Anterior cingulate cortex (tissue), 58 donors: ENCODE measurements at places on chromosomes 11 and 22.

- DNase-seq = no peak
These were observed 83.0 kb downstream of the TRAF6 start for GRCh38 chr11:36427079-36427478.

- no peak for DNase-seq
These were observed 10.3 kb upstream of the CCDC86 start for GRCh38 chr11:60831501-60832079.

DNA sequence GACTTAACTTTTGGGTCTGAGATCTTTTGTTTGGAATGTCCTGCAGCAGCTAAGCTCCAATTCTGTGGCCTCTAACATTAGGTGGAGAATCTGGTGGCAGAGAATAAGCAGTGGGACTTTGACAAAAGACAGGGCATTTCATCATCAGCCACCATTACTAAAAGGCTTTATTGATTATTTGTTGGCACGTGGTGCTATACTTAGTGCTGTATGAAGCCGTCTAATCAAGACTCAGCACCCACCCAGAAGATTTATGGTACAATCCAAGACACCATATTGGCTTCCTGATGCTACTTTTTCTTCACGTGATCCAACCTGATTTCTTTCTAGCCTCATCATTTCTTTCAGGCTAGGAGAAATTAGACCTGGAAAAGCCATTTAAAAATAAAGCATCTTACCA is 80.7 kb upstream of the GRAMD1B start:
- no peak for DNase-seq

GRCh38 chr22:44244265-44244822 is 63.6 kb downstream of the PARVG start:
- no peak for DNase-seq

DNA sequence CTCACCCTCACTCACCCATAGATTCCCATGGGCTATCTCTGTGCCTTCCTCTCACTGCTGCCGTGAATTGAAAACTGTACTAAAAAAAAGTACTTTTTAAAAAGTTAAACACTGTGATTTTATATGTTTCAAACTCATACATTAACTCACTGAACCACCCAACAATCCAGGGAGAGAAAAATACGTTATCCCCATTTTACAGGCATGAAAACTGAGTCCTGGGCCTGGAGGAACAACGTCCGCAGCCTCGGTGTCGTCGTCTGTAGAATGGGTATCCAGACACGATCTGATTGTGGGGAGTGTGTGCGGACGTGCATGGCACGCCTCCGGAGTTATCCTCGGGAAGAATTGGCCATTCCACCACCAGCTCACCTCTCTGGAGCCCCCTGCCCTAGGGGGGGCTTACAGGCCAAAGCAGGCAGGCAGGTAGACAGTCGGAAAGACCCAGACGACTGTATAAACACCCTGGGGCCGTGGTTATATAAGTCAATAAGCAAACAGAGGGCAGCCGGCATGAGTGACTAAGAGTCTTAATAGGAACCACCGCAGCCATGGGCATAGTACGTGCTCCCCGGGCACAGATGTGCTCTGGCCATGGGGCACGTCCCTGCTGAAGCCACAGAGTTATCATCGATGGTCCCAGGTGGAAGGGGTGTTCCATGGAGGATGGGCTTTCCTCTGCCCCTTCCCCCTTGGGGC is 7.1 kb upstream of the PDGFB start:
- no peak for DNase-seq

- DNase-seq = no peak
These were observed 48.7 kb downstream of the IGLL1 start for GRCh38 chr22:23531283-23531956.

- no peak for DNase-seq
These were observed 6.6 kb downstream of the CERK start for GRCh38 chr22:46731246-46732040.

GRCh38 chr22:38418589-38418988 is 36.4 kb downstream of the KCNJ4 start:
- DNase-seq = no peak

- no peak for DNase-seq
These were observed 606.0 kb downstream of the BUD13 start for GRCh38 chr11:116166573-116167465.

DNA sequence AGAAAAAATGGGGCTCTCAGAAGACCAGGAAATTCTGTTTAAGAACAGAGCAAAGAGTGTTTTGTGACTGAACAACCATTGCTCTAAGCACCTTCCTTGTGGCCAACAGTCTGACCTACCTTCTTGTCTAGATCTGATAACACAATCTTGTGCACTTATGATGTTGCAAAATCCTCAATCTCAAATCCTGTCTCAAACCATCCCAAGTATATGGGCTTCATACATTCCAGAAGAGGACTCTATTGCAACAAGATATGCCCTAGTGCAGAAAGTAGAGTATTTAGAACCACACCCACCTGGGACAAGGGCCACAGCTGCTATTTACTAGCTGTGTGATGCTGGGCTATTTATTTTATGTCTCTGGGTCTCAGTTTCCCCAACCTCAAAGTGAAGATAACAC is 27.1 kb downstream of the RASSF10 start:
- no peak for DNase-seq

- DNase-seq = no peak
These were observed 25.2 kb upstream of the CLDN5 start for GRCh38 chr22:19549428-19549827.

DNA sequence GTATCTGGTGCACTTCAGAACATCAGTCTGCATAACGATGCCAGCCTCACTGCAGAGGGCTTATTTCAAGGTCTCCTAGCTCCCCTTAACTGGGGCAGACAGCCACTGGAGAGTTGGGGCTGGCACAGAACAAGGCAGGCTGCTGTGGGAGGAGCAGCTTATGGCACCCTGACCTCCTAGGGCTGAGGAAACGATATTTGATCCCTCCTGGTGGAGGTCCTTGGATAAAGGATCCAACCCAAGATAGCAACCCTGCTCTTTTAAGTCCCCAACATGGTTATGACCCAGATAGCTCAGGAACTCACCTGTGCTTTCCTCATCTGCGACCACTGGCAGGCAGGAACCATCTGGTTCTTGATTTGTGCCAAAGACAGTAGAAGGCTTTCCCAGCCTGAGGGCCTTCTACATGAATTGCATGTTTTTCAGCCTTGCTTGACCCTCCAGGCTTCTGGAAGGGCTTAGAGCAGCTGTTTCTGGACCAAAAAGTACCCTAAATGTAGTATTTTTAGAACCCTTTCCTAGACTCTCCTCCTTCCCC is 2.8 kb downstream of the TMEM109 start:
- no peak for DNase-seq

DNA sequence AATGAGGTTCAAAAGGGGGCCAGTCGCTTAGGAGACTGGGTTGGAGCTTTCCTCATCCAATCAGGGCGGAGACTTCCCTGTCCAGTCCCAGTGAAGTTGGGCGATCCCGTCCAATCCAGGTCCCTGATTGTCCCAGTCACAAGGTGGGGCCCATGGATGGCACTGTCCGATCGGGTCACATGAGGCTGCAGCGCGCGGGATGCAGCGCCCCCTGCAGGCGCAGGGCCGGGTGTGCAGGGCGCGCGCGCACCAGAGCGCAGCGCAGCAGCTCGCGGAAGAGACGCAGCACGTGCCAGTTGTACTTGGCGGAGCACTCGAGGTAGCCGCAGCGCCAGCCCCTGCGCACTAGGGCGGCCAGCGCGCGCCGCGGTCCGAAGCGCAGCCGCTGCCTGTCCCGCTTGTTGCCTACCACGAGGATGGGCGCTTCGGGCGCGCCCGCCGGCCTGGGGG is 2.3 kb downstream of the RASL10A start:
- DNase-seq = no peak

DNA sequence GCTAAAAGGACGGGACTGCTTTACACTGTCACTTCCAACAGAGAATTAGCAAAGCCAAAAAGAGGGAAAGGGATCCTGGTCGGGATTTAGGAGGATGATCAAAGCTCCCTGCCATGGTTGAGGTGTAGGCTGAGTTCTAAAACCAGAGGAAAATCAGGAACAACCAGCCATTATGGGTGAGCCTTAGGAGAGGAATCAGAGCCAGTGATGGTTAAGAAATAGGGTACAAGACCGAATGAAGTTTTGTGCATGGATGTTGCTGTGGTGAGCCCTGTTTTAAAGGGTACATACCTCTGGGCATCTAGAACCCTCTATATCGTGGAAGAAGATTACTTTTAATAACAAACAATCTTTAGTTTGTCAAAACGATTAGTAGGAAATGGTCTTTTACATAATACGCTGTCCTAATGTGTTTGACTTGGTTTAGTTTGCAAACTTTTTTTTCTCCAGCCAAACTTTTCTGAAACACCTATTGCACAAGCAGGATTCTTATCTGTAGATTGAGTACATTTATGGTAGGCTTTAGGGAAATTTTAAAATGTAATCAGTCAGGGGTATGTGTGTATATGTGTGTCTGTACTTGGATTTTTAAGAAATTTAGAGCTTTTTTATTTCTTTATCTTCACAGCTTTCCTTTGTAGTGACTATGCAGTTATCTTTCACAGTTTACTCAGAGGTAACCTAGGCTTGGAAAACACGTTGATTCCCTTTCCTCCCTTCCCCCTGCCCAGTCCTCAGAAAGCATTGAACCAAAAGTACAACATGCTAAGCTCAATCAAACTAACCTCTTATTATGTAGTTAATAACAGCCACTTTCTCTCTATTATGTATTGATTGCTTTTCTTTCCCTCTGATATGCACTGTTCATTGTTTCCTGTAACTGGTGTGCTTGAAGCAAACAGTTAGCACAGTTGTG is 26.8 kb downstream of the TRIM44 start:
- no peak for DNase-seq

DNA sequence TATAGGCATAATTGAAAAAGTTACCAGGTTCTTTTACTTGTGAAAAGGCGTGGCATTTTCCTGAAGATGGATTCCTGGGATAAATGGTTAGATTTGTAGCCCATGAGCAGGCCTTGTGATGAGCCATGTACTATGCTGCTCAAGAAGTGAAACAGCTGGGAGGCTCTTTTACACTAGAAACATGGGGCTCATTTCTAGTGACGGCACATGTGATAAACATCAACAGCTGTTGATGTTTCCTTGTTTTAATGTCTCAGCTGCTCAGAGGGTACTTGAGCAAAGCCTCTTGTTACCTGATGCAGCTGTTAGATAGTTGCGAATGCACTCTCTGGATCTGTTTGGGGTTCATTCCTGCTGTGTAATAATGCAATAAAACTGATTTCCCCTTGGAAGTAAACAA is 396.8 kb downstream of the GUCY1A2 start:
- no peak for DNase-seq

GRCh38 chr22:19290400-19291217 is 910 bp downstream of the CLTCL1 start:
- DNase-seq = no peak

DNA sequence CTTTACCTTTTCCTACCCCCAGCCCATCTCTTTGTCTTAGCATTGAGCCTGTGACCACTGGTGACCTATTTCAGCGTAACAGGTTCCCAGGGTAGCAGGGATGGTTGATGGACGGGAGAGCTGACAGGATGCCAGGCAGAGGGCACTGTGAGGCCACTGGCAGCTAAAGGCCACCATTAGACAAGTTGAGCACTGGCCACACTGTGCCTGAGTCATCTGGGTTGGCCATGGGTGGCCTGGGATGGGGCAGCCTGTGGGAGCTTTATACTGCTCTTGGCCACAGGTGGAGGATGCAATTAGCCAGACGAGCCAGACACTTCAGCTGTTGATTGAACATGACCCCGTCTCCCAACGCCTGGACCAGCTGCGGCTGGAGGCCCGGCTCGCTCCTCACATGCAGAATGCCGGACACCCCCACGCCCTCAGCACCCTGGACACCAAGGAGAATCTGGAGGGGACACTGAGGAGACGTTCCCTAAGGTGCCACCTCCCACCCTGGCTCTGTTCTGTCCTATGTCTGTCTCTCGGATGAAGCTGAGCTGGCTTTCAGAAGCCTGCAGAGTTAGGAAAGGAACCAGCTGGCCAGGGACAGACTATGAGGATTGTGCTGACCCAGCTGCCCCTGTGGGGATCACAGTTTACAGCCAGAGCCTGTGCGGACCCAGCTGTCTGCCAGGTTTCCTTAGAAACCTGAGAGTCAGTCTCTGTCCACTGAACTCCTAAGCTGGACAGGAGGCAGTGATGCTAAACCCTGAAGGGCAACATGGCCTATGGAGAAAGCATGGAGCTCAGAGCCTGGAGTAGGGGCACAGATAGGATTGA is 29.8 kb downstream of the PIK3IP1 start:
- DNase-seq = no peak

- DNase-seq = no peak
These were observed 26.6 kb downstream of the EMID1 start for GRCh38 chr22:29231971-29232959.

DNA sequence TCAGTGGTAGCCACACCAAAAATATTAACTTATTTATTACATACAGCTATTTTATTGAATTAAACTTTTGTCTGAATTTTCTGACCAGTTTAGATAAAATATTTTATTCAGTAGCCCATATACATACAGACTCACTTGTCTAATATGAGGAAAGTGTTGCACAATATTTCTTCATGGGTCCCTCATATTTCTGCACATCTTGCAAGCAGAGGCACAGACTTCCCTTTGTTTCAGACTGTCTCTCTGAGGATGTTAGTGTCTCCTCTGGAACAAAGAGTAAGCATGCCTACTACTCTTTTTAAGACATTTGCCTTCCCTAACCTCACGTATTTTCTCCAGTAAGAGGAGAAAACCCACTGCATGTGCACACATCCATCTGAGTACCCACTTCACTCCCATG is 81.2 kb downstream of the OR5AK2 start:
- no peak for DNase-seq

DNA sequence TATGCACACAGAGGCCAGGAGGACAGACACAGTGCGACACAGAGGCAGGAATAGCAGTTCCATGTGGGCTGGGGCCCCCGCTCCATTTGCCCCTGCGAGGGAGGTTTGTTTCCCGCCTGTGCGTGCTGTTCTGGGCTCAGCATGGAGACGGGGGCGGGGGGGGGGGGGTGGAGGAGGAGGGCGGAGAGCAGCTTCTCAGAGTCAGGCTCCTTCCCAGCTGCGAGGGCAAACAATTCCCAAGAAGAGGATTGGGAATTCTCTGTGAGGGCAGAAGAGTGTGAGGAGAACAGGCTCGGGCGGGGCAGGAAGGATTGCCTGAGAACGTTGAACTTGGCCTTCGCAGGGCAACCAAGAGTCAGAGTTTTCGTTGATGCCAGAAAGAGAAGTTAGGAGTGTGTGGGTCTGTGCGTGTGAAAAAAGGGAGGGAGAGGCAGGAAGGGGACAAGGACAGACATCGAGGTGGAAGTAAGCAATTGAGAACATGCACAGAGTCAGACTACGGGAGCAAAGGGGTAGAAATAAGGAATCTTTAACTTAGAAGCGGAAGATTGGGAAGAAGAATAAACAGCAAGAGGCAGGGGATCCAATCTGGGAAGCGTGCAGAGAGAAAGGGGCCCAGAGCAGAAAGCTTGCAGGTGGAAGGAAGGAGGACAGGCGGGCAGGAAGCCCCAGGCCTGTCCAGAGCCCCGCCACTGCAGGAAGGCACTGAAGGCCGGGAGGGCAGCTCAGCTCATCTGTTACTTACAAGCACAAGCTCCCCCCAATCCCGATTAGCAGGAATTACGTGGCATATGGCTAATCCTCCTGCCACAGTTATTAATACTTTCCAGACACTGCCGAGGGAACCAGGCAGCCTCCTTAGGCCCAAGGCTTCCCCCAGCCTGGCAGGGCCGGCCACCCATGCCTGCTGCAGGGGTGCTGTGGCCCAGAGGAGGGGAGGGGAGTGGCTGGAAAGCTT is 15.6 kb upstream of the JAM3 start:
- no peak for DNase-seq
